ENCODE measurements at places on chromosomes 7 and 10. TPM values are rescaled to one million over a fixed set of nuclear protein-coding genes. Genes with fewer than 3 reads are reported as not detected.

Gene ADAMTS14
- 1.7 TPM for polyA plus RNA-seq

Gene NODAL
- polyA plus RNA-seq: 1.3 TPM

Gene HMX3
- polyA plus RNA-seq: 12.9 TPM

Gene PDK4
- polyA plus RNA-seq: 25.9 TPM

Gene MXI1
- polyA plus RNA-seq: 44.0 TPM

Gene PHYHIPL
- polyA plus RNA-seq: 67.6 TPM

Gene LZTS2
- polyA plus RNA-seq: 54.6 TPM

Gene HKDC1
- polyA plus RNA-seq: 0.08 TPM

Gene ITPRID1
- polyA plus RNA-seq: 0.24 TPM

Gene BAIAP2L1
- polyA plus RNA-seq: 19.4 TPM

Gene DGKB
- polyA plus RNA-seq: 7.2 TPM

Gene PIK3AP1
- polyA plus RNA-seq: 3.4 TPM

Gene CALML3
- polyA plus RNA-seq: 11.9 TPM

Gene TMEM26
- polyA plus RNA-seq: 0.25 TPM

Gene FFAR4
- 0.78 TPM for polyA plus RNA-seq

Gene TFR2
- polyA plus RNA-seq: 4.8 TPM

Gene KCTD7
- polyA plus RNA-seq: 21.5 TPM

Gene AGR3
- 0.78 TPM for polyA plus RNA-seq

Gene OR2A5
- polyA plus RNA-seq: not detected

Gene FANK1
- polyA plus RNA-seq: 1.2 TPM

Gene CBLL1
- polyA plus RNA-seq: 22.7 TPM

Gene RBAK
- 1.5 TPM for polyA plus RNA-seq

Gene ARID5B
- 2.5 TPM for polyA plus RNA-seq

Gene GNGT1
- polyA plus RNA-seq: not detected

Gene CPVL
- 9.4 TPM for polyA plus RNA-seq

Gene KCND2
- polyA plus RNA-seq: 0.87 TPM

Gene PAPOLB
- not detected for polyA plus RNA-seq

Gene SLC13A1
- polyA plus RNA-seq: not detected

Gene MOGAT3
- polyA plus RNA-seq: not detected

Gene BCCIP
- polyA plus RNA-seq: 34.4 TPM

Gene CLRN3
- not detected for polyA plus RNA-seq

Gene AASS
- polyA plus RNA-seq: 1.4 TPM

Gene DENND2A
- polyA plus RNA-seq: 49.3 TPM

Gene TSPAN33
- polyA plus RNA-seq: 15.1 TPM

Gene ALOX5
- 1.2 TPM for polyA plus RNA-seq

Gene GPR146
- polyA plus RNA-seq: 10.5 TPM

Gene PTF1A
- polyA plus RNA-seq: not detected

Gene CALML5
- polyA plus RNA-seq: not detected

Gene OR6V1
- not detected for polyA plus RNA-seq

Gene SKIDA1
- 0.46 TPM for polyA plus RNA-seq

Gene TTYH3
- polyA plus RNA-seq: 48.7 TPM

Gene CTBP2
- polyA plus RNA-seq: 37.8 TPM

Gene SFRP4
- 0.81 TPM for polyA plus RNA-seq

Gene WASHC2C
- polyA plus RNA-seq: 20.3 TPM

Gene EIF4H
- polyA plus RNA-seq: 337 TPM

Gene TEX36
- not detected for polyA plus RNA-seq

Gene SCIN
- polyA plus RNA-seq: 2.5 TPM

Gene HGF
- 1.2 TPM for polyA plus RNA-seq

Gene FBXL13
- polyA plus RNA-seq: 0.24 TPM

Gene MAGI2
- polyA plus RNA-seq: 14.6 TPM

Gene NOS3
- polyA plus RNA-seq: 4.2 TPM

Gene ANXA8
- not detected for polyA plus RNA-seq

Gene PRLHR
- polyA plus RNA-seq: not detected

Gene COBL
- polyA plus RNA-seq: 31.5 TPM

Gene CFAP58
- 0.37 TPM for polyA plus RNA-seq

Gene ANKRD22
- polyA plus RNA-seq: not detected

Gene SSC4D
- polyA plus RNA-seq: 2.2 TPM

Gene SLC26A3
- not detected for polyA plus RNA-seq

Data from brain (organoid and tissue), 16 donors.